ENCODE measurements at places on chromosomes 2 and 18.

DNA sequence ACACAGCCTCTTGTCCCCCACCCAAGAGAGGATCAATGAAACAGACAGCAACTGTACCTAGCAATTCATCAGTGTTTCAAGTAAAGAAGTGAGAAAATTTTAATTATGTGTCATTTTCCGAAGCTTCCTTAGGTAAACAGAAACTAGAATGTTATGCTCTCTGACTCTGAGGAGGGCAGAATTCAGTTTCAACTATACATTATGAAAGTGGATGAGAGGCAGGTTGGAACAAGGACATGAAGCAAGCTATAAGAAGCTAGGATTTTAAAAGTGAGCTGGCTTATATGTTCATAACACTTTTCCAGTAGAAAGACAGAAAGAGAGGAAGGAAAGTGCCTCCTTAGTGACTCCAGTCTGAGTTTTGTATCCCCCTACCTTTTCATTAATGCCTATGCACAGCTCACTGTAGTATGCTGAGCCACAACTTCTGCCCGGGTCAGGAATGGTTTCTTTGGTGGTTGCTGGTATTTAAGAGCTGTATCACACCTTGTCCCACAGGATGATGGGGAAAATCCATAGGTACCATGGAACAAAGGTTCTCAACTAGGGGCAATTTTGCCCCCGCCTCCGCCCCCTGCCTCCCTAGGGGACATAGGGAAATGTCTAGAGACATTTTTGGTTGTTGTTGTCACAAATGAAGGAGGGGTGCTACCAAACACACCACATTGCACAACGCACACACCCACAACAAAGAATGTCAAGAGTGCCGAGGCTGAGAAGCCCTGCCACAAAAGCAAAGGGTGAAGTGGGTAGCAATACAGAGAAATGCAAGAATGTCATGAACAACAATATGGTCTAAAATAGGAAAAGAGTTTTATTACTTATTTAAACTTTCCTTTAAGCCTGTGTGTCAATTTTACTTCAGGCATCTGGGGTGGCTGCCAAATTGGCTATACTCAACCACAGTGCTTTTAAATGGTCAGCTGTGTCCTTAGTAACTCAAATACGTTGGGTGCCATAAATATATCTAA, 161.0 kb upstream of the ZFP36L2 start:
- DNase-seq: no peak

DNA sequence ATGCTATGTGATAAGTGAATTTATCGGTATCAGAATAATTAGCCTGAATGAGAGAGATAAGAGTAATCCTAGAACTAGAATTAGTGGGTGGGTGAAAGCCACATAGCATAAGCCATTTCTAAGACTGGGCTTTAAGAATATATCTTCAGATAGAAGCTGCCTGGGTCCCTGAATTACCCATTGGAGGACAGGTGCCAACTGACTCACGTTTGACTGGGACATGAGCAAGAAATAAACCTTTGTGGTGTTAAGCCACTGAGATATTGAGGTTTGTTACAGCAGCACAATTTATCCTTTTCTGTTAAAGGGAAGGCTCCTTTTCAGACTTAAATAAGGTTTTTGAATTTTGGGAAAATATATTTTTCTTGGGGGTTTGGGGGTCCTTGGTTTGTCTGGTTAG, 95.9 kb downstream of the POLE4 start:
- DNase-seq: no peak

DNA sequence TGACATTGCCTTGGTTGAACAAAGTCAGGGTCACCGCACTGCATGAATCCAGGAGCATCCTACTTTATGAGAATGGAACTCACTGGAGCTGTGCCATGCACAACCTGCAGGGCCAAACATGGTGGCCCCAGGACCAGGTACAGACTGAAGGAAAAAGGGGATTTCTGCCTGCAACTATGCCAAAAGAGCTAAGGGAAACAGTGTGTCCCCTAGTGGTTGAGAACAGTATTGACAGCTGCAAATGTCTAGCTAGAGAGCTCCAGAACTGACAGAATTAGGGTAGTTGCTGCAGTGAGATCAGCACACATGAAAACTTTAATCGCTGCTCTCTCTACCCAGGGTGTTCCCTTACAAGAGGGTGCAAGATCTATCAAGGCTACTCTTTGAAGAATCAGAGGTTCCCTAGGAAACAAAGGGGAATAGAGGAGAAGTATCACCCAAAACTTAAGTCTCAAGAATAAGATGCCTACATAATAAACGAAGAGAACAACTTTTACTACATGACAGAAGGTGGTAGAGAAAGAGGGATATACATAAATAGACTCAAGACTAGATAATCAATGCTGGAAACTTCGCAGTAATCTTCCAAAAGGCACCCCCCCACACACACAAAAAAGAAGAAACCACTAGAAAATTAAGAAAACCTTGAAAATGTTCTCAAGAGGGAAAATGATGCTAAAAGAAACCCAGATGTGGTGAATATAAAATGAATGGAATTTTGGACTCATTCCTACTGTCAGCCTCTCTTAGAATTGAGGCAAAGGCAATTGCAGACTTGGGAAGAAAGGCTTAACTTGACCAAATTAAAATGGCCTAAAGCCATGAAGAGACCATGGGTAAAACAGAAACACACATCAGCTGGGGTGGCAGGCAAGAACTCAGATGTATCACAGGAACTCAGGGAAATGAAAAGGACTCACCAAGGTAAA, 43.6 kb upstream of the IHH start:
- no peak for DNase-seq

- no peak for DNase-seq
These were observed 14.5 kb downstream of the OLA1 start for GRCh38 chr2:174233771-174234275.

DNA sequence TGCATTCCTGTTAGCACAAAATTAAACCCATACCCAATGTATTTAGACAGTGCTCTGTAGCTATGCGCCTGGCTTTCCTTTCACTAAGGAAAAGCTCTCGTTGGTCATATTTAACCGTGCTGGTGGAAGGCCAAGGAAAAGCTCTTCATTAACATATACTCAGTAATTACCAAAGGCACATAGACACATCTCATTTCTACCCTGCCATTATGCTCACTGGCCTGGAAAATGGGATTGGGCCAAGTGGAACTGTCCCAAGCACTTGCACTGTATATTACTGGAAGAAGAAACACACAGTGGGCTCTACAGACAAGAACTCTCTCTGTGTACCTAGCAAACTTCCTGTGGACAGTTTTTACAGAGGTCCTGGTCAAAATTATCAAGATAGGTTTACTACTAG, 274.4 kb downstream of the ERBB4 start:
- no peak for DNase-seq

DNA sequence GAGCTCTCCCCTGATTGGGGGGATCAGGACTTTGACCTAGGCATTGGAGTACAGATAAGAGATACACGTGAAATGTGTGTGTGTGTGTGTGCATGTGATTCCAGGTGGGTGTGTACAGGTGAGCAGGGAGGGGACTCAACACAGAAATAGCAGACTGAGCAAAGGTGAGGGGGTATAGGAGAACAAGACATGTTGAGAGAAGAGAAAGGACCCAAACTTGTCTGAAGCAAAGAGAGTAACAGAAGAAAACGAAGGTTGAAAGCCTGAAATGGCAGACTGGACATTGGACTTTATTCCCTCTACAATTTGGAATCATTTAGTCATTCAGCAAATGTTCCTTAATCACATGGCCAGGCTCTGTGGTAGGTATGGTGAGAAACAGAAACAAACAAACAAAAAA, 23.3 kb downstream of the MRO start:
- DNase-seq: no peak

DNA sequence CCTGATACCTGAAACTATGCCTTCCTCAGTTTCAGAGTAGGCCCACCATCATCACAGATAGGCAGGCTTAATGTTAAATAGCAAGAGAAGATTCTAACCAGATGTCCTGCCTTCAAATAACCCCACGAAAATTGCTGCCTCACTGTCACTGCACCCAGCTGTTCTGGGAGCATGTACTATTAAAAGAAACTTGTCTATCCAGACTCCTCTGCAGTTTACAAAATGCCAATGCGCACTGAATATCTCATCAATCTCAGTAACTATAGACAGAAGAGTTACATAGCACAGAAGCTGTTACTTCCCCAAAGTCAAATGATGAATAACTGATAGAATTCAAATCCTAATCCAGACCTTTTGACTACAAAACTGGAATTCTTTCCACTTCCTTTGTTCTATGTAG, 43.9 kb downstream of the WDR75 start:
- DNase-seq: no peak

GRCh38 chr2:174024524-174025270, 59.5 kb upstream of the SP3 start:
- peak; percentile 95 for DNase-seq

GRCh38 chr2:15391751-15392150, 169.4 kb downstream of the NBAS start:
- DNase-seq: no peak

DNA sequence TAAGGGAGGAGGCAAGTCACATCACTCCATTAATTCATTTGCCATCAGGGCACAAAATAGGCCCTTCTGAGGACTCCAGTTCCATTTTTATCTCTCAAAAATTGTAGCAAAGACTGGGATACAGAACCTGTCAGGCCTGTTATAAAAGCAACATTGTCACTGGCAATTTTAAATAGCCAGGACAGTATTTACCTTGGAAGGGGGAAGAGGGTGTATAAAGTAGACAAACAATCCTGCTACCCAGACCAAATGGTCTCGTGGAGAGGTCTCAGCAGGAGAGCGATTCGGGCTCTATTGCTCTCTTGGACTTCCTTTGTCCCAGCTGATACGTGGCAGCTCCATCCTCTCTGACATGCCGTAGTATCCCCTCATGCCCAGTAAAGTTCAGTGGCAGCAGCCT, 740.3 kb upstream of the HS6ST1 start:
- DNase-seq: no peak

GRCh38 chr18:22624176-22624575, 206.5 kb upstream of the CTAGE1 start:
- no peak for DNase-seq

- DNase-seq: no peak
These were observed 35.8 kb downstream of the SLC9A4 start for GRCh38 chr2:102508863-102509262.

DNA sequence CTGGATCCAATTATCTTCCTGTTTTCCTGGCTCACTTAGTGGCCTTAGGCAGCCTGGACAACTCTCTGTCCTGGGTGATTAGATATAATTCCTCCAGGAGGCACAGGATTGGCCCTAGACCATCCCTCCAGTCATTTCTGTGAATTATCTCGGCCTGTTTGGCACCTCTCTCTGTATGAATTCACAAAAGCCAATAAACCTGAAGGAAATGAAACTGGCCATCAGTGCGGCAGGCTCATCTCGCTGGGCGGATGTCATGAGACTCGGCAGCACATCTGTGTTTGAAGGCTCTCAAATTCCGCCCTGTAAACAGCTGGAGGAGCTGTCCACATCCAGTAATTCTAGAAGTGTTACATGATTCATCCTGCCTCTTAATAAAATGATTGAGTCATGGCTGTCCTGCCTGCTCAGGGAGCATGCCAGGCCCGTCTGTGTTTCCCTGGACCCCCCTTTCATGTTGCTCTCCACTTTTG, 38.6 kb downstream of the ACOXL start:
- peak; percentile 50 for DNase-seq

- DNase-seq: no peak
These were observed 42.4 kb downstream of the FAM168B start for GRCh38 chr2:131050896-131051295.

- no peak for DNase-seq
These were observed 83.0 kb downstream of the CCDC138 start for GRCh38 chr2:108869542-108869941.

- DNase-seq: no peak
These were observed 14.0 kb upstream of the COL6A3 start for GRCh38 chr2:237427769-237428506.

- DNase-seq: no peak
These were observed 140.4 kb downstream of the MYO1B start for GRCh38 chr2:191385416-191386160.

DNA sequence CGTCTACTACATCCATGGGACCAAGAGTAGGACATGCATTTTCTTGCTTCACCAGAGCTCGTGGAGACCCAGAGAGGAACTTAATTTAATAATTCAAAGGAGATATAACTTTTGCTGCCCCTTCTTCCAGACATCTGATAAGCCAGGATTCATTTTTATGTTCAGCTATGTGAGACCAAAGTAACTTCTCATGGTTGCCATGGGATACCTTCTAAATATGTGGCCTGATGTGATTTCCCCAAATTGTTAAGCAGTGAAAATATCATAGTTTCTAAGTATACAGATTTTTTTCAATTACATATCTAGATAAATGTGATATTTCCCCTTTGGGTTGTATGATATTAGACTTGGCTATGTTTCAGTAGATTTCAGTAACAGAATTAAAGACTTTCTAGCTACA, 185.5 kb upstream of the FN1 start:
- DNase-seq: no peak

DNA sequence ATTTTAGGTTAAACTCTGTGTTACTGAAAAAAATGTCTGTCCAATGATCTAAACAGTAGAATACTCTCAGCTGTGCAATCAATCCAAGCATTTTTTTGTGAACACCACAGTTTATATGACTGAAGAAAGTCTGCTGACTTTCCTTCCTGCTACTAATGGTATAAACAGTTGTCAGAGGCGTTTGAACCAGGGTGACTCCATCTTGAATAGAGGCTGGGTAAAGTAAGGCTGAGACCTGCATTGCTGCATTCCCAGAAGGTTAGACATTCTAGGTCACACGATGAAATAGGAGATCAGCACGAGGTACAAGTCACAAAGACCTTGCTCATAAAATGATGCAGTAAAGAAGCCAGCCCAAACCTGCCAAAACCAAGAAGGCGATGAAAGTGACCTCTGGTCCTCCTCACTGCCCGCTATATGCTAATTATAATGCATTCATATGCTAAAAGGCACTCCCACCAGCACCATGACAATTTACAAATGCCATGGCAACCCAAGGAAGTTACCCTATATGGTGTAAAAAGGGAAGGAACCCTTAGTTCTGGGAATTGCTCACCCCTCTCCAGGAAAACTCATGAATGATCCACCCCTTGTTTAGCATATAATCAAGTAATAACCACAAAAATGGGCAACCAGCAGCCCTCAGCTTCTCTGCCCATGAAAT, 31.3 kb downstream of the POU3F3 start:
- DNase-seq: no peak

DNA sequence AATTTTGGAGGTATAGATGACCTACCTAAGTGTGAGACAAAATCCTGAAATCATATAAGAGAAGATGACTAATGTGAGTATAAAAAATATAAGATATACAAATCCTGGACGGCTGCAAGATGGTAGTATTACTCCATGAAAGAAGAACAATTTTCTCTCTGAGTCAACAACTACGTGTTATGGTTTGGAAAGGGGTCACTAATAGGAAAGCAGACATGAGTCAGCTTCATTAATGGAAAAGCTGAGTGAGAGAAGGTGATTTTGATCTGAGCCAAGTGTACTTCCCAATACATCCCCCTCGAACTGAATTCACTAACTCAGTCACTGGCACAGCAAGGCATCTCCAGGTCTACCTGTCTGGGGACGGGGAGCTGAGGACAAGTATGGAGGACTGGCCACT, 20.1 kb upstream of the SELENOI start:
- DNase-seq: no peak

GRCh38 chr2:233051241-233052149, 8.6 kb upstream of the INPP5D start:
- peak; percentile 85 for DNase-seq

Data from Right ventricle myocardium superior (tissue), 1 donor.